ENCODE measurements at places on chromosomes 16 and 17.

GRCh38 chr17:62790564-62790986 lies 17.5 kb downstream of the MARCHF10 start:
- DNase-seq, result no peak

DNA sequence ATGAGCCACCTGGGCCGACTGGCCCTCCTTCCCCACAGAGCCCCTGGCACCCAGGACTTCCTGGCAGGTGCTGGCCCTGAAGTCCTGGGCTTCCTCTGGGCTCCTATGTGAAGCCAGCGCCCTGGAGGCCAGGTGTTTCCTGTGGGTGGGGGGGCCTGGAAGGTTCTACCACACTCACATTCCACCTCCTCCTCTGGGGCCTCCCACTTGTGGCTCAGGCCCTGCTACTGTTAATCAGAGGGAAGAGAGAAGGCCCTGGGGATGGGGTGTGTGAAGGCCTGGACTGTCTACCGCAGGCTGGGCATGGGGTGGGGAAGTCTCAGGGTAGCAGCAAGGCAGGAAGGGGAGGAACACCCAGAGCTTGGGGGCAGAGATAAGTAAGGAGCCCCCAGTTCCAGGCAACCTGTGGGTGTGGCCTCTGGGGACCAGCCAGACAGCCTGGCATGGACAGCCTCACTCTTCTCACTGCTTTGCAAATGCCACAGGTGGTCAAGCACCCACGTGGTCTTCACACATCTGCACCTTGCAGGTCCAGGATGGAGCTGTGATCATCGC lies 111.9 kb upstream of the TNRC6C start:
- DNase-seq, result no peak

DNA sequence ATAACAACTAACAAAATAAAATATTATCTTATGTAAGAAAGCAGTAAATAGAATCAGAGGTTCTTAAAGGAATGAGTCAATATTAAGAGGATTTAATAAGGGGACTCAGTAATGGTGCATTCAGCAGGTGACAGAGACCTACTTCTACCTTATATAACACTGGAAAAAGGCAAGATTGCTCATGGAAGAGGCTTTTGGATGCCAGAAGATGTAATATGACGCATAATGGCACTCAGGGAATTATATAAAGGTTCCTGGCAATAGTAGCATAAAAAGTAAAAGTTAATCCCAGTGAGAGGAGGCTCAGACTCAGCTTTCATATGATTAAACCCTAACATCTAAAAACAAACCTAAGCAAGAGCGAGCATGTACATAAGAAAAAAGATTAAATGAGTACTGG lies 136.0 kb upstream of the NACA2 start:
- no peak for DNase-seq

DNA sequence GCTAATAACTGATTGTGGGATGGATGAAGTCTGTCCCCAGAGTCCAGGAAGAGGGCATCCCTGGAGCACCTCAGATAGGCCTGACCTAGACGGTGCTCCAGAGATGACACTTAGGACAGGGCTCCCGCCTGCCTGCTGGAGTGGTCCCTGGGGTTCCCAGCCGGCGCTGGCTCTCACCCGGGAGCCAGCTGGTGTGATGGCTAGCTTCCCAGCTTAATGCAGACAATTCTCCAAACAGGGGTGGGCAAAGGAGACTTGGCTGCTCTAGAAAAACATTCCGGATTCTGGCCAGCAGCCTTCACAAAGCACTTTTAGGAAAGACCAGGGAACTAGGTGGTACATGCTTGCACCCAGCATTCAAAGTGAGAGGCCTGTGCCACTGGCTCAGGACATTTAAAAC lies 18.6 kb downstream of the ACE start:
- DNase-seq, result no peak

DNA sequence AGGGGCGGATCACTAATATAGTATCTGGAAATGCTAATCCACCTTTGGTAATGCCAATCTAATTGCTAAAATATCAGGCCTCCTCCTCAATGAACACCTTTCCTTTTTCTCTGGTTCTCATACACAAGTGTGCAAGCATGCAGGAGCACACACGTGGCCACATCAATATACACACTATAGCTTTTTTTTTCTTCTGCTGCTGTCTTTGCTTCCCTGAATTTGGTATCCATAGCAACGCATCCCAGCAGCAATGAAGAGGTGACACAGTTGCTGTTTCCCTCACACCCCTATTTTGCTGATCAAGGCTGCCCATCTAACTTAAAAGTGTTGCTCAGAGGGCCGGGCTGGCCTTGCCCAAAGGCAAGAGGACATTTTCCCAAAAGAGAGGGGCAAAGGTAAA lies 15.4 kb downstream of the NOG start:
- no peak for DNase-seq

GRCh38 chr17:21089933-21090901 lies 36.5 kb upstream of the DHRS7B start:
- no peak for DNase-seq

DNA sequence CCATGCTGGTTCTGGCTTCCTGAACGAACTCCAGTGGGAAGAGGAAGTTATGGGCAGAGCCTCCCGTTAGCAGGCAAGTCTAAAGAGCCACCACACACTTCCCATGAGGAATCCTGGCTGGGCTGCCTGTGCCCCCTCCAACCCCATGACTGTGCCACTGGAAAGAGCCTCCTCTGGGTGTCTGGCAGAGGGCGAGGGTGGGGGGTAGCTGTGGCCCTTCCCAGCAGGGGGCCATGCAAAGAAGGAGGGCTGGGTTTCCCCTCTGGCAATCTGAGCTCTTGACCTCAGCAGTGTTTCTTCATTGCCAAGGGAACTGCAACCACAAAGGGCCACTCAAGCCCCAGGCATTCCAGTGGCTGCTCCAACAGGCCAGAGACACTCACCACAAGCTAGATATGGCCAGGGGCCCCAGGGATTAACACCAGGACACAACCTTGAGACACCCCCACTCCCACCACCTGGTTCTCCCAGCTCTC lies 1.7 kb upstream of the RRAD start:
- DNase-seq, result no peak

All from CD4-positive, alpha-beta T cell treated with Interferon alpha-2 for 1 hour (primary cell).